Iris pigment epithelial cell (primary cell): ENCODE measurements at places on chromosomes 5 and 9.
A peak's percentile ranks its signal among the peaks of the same experiment; 100 is the strongest.

DNA sequence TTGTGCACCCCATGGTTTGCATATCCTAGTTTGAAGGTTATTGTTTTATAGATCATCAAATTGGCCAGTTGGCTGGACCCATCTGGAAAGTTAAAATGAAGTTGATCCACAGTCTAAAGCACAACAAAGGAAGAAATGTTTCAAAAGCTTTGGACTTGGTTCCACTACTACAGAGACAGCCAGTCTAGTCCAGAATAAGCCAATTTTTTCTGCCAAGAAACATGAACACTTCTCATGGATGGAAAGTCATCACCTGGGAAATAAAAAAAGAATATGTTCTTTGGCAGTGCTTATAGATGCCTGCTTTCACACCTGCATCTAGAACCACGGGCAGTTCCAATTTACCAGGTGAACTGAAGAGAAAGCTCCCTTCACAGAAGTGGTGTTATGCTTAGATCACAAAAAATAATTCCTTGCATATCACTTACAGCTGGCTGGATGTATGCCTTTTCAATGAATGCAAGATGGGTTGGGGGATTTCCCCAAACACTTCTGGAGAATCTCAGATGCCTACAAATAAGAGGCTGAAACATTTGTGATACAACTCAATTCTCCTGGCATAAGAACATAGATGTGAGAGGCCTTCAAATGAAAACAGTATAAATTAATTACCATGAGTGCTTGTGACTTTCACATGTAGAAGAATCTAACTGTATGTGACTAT is 26.9 kb downstream of the C9 start:
- no peak for DNase-seq

GRCh38 chr5:159660401-159660800 is 255.9 kb upstream of the ADRA1B start:
- DNase-seq, result peak; percentile 21

DNA sequence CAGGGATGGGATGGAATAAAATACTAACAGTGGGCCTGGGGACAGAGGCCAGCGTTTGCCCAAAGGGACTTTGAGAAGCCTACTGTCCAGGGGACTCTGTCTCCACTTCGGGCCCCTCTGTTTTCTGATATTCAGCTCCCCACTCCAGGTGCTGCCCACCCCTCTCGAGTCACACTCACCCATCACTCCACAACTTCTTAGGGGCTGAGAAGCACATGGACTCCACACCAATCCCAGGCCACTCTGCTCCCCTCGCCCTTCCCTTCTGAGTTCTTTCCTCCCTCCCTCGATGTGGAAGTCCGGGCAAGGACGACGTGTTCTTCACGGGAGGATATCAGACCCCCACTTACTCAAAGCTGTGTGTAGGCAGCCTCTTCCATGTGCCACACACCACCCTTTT is 124.5 kb downstream of the BARX1 start:
- DNase-seq, result no peak

DNA sequence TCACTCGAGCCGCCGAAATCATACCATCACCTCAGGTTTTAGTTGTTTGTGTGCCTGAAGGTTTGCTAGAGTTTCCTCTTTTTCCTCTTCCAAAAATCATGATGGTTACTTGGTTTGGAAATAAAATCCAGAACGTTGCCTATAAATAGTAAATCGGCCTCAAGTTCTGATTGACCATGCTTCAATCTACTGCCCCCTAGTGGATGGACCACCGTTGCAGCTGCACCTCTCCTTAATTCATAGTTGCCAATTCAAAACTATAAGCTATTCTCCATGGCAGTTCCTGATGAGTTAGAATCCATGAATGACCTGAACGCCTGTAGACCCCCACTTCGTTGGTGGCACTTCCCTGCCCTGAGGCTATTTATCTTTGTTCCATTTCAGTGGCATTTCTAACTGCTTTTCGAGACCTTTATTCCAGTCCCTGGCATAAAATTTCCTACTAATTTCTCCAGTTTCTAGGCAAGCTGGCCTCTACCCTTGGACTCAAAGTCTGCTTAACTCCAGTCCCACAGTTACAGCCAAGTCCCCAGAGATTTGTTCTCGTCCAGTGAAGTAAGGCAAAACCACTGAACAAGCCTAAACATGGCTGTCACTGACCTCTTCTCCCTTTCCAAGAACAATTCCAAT is 422.6 kb downstream of the EFNA5 start:
- peak; percentile 53 for DNase-seq

DNA sequence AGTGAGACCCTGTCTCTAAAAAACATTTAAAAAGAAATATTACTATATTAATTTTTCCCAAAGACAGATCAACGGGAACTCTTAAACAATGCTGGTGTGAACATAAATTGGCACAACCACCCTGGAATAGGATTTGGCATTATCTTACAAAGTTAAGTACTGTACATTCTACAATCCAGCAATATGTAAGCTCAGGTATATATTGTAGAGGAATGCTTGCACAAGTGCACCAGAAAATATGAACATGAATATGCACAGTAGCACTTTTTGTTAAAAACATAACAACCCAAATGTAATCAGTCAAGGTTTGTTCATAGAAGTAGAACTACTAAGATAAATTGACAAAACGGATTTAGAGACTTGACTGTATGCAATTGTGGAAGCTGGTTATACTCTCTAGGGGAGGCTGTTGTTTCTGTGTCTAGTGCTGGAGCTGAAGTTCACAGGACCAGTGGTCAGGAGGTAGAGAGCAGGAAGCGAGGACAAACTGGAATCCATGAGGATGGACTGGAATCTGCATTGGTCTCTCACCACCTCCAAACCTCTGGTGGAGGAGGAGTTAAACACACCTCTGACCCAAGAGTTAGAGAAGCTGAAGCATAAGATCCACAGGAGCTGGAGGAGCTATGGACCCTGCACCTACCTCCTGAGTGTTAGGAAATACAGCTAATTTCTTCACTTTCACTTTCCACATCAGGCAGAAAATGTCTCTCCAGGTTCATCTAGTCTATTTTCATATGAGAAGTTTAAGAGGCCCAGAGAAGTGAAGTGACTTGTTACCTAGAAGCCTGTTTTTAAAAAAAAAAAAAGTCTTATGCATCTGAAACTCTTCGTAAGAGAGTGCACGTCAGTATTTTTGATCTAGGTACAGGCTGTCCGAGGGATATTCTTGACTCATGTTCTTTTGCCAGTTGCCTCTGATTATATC is 20.3 kb upstream of the RIC1 start:
- DNase-seq, result no peak

- DNase-seq, result no peak
These were observed 319.9 kb downstream of the RAB3C start for GRCh38 chr5:58902765-58903164.

GRCh38 chr5:74075501-74076484 is 449.8 kb downstream of the ARHGEF28 start:
- no peak for DNase-seq

- DNase-seq, result no peak
These were observed 2.7 kb upstream of the CLPTM1L start for GRCh38 chr5:1347571-1347970.

DNA sequence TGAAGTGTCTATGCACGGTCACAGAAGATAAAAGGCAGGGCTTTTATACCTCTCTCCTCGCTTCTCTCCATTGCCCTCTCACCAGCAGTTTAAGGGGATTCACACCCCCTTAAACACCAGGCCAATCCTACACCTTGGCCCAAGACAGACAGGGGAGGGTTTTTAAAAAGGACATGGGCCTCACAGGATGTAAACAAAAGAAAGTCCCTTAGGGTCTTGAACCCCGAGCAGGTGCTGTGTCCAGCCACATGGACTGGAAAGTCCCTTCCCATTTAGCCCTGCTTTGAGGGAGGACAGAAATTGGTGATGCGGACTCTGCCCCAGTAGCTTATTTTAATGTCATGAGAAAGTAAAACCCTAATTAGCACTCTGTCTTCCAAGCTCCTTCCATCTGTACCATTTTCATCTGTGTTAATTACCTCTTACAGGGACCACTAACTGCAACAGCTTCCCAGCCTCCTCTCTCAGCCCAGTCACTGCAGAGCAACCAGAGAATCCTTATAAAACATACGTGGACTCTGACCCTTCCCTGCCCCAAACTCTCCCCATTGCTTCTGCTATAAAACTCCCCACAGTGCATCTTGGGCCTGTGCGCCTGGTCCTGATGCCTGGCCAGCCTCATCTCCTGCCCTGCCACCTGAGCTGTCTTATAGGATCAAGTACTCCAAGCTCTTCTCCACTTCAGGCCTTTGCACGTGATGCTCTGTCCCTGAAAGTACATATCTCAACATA is 16.7 kb downstream of the WHRN start:
- no peak for DNase-seq
